ENCODE measurements at places on chromosomes 16 and 17.

DNA sequence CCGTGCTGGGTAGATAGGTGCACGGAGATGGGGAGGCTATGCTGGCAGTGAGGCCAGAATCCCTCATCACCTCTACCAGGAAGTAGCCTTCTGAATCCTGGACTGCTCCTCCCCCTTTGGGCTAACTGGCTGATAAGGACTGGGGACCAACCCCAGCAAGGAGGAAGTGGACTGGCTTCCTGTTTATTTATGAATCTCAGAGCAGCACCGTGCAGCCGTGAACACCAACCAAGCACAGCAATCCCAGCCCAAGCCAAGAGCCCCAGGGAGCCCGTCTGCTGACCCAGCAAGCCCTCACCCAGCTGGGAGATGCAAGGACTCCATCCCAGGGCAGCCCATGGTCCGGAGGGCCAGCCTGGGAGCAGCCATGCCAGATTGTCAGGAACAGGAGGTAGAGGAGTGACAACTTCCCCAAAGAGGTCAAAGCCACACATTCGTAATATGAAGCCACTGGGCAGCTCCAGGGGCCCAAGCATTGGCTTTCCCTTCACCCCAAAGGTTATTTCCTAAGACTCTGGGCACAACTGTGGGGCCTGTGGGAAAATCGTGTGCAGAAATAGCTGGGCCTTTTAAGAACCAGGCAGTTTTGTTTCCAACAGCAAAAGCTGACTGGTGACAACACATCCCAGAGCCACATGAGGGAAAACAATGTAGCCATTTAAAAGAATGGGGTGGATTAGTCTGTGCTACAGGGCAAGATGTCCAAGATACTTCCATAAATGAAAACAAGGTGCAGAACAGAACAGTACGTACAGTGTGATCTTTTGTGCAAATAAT lies 23.9 kb downstream of the PHB1 start:
- DNase-seq = no peak

GRCh38 chr17:48752399-48753288 lies 24.1 kb upstream of the HOXB13 start:
- DNase-seq = no peak

- no peak for DNase-seq
These were observed 69.9 kb downstream of the ABR start for GRCh38 chr17:1109606-1110540.

DNA sequence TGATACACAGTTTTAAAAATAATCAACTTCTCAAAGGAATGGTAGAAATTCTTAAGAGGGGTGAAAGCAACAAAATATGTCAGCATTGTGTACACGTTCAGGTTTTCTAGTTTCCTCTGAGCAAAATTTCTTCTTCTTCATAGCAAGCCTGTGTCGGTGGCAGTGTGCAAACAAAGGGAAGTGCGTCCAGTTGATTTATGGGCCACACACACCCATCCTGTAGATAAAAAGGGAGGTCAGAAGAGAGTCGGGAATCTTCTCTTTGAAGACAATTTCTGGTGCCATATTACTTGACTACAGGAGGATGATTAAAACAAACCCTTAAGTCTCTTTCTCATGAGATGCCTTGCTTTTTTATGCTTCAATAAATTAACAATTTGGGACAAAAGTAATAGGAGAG lies 484.1 kb upstream of the SALL1 start:
- no peak for DNase-seq

DNA sequence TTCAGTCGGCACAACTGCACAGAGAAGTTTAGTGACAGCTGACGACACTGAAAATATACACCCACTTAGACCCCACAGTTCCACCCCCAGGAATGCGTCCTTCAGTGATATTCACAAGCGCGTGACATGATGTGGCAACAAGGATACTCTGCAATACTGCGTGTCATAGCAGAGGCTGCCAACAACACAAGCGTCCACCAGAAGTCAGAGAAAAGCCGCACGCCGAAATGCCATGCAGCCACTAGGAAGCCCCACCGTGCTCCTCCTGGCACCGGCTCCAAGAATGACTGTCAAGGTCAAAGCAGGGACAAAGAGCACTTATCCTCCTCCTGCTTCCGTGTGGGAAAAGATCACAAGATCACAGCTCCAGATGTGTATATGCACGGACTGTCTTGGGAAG lies 3.5 kb downstream of the ATP2A3 start:
- DNase-seq = no peak

DNA sequence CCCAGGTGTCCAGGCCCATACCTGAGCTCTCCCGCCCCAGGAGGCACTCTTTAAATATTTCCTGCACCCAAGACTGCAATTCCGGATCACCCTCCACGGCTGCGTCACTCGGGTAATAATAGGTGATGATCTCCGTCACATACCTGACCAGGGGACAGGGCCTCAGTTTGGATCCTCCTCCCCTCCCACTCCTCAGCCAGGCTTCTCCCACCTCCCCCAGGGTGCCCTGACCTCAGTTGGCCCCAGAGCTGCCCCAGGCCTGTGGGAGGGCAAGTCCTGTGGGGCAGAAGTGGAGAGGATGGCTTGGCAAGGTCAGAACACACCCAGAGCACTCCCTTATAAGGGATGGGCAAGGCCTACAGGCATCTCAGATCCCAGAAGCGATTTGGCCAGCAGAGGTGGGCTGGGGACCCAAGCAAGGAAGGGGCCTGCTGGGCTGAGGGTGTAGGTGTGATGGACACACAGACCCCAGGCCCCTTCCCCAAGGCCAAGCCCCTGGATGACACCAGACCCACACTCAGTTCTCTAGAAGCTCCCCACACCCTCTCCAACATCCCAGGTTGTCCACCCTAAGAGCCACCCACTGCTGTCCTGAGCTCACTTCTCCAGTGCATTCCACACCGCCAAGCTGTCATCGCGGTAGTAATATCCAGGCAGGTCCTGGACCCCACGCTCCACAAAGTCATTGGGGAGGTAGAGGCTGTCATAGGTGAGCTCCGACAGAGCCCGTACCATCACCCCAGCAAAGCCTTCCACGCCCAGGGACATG lies 11.8 kb downstream of the ALOX12B start:
- no peak for DNase-seq

- no peak for DNase-seq
These were observed 9.7 kb downstream of the CDRT4 start for GRCh38 chr17:15457723-15458094.

DNA sequence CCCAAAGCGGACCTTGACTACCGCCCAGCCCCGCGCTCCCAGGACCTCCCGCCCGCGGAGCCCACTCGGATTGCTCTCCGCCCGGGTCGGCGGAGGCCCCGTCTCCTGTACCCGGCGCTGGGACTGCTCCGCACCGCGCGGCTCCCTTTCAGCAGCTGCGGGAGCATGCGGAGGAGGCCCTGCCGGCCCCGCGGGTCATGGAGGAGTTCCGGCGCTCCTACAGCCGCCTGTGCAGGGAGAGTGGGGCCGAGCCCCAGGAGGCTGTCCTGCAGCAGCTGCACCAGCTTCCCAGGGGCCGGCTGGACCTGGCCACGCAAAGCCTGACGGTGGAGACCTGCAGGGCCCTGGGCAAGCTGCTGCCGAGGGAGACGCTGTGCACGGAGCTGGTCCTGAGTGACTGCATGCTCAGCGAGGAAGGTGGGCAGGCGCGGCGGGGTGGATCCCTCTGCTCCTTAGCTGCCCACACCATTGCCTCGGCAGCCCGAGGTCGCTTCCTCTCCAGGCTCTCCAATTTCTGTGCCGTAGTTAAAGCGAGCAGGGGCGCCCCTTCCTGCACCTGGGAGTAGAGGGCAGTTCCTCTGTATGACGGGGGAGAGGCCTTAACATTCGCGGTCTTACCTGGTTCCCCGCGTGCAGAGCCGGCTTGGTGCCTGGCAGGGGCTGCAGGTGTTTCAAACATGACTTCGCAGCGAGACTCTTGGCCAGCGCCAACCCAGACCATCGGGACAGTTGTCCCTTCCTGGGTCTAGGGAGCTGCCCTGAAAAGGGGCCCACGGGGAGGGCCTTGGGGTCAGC lies 539 bp downstream of the LRRC45 start:
- no peak for DNase-seq

- DNase-seq = no peak
These were observed 11.7 kb downstream of the C1QTNF1 start for GRCh38 chr17:79035686-79036085.

- DNase-seq = no peak
These were observed 1.5 kb downstream of the CDK12 start for GRCh38 chr17:39462631-39463375.

DNA sequence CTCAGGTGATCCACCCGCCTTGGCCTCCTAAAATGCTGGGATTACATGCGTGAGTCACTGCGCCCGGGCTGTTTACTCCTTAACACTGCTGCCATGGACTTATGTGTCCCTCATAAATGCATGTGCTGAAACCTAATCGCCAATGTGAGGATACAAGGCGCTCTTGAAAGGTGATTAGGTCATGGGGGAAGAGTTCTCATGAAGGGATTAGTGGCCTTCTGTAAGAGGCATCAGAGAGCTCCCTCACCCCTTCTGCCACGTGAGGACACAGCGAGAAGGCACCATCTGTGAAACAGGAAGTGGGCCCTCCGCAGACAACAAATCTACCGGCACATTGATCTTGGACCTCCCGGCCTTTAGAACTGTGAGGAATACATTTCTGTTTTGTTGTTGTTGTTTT lies 19.1 kb downstream of the ITPRIPL2 start:
- DNase-seq = no peak

- DNase-seq = peak; percentile 75
These were observed 394.0 kb downstream of the CA10 start for GRCh38 chr17:51764387-51764971.

Measured in RWPE1 (cell line).